ENCODE measurements at places on chromosomes 6 and 20.
A peak's percentile ranks its signal among the peaks of the same experiment; 100 is the strongest.

DNA sequence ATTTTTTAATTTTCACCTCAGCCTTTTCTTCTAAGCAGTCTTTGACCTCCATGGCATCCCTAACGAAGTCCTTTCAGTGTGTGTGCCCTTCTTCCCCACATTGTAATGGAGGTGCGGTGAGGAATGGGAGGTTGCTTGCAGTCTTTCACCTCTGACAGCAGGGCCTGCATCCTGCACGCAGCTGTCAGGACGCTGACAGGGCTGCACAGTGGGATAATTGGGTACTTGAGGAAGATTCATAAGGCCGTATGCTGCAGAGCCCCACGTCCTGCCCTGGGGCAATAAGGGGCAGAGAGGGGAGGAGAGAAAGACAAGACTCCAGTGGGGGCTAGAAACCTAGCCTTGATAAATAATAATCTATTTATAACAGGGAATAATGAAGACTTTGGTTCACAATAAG lies 184.7 kb downstream of the SAMD5 start:
- no peak for DNase-seq

GRCh38 chr6:151738267-151738666 lies 69.2 kb upstream of the ESR1 start:
- DNase-seq: no peak

- DNase-seq: no peak
Measured at GRCh38 chr6:43907789-43908472, 137.9 kb downstream of the VEGFA start.

DNA sequence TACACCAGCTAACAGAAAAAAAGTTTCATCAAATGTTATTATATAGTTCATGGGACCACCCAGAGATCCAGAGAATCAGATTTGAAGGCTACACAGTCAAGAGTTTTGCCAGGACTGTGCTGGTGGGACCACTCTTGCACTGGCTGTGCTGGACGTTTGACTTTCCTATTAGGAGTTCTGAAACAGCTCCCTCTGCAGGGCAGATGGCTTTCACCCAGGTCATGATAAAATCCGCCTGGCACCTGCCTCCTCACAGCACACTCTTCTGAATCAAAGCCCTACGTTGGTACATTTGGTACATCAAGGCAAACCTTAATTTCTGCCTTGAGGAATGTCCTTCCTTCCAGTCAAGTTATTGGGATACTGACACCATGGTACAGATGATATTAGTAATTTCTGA lies 302.1 kb downstream of the ZNF217 start:
- no peak for DNase-seq

DNA sequence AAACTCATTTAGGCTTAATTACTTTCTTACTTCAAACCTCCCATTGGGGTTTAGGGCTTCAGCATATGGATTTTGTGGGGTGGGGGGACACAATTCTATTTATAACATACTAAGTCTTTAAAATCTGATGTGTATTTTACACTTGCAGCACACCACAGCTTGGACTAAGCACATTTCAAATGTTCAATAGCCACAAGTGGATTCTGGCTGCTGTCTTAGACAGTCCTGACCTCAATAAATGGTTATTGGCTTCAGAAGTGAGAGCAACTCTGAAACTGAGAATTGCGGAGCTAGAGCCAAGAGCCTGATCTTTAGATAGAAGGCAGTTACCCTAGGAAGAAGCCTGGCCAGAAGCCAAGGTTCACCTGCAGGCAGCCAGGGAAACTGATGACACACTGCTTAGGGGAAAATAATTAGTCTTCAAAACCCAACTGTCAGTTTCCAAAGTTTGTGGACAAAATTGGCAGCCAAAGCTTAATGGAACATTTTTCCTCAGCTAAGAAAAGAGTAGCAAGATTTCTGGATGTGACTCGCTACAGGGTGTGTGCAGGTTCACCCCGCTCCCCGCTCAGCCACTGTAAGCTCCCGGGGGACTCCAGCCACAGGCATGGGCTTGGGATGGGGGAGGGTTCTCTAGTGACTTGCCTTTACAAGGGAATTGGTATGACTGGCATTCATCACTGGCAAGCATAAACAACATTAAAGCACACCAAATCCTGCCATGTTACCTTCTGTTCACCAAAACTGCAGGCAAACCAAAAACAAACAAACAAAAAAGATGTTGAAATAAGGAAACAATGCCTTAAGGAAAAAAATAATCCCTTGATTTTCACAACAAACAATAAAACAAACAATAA lies 219.8 kb downstream of the TFAP2A start:
- DNase-seq: peak; percentile 76

- no peak for DNase-seq
Measured at GRCh38 chr6:27144740-27145079, 102.8 kb upstream of the PRSS16 start.

- peak; percentile 44 for DNase-seq
Measured at GRCh38 chr6:108323710-108324466, 29.0 kb downstream of the AFG1L start.

- peak; percentile 19 for DNase-seq
Measured at GRCh38 chr6:8047541-8048292, 16.5 kb downstream of the BLOC1S5 start.

- peak; percentile 92 for DNase-seq
Measured at GRCh38 chr6:12348530-12349511, 58.7 kb downstream of the EDN1 start.

DNA sequence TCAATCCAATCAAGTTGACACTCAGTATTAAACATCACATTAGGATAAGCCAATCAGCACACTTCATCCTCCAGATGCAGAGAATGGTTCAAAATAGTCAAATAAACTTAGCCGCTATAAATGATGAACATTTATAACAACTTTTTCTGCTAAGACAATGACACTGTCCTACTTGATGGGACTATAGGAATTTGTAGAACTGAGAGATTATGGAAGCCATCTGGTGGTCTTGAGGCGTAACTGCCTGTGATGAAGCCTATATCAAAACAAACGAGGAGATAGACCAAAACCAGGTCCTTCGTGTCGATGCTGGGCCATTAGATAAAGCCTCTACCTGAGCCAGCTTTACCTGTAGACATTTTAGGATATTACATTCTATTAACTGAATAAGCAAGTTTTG lies 631.1 kb downstream of the COL12A1 start:
- DNase-seq: peak; percentile 47

- peak; percentile 28 for DNase-seq
Measured at GRCh38 chr6:33732817-33733708, 13.6 kb downstream of the IP6K3 start.

- DNase-seq: no peak
Measured at GRCh38 chr20:42392442-42392841, 774.3 kb upstream of the CHD6 start.

DNA sequence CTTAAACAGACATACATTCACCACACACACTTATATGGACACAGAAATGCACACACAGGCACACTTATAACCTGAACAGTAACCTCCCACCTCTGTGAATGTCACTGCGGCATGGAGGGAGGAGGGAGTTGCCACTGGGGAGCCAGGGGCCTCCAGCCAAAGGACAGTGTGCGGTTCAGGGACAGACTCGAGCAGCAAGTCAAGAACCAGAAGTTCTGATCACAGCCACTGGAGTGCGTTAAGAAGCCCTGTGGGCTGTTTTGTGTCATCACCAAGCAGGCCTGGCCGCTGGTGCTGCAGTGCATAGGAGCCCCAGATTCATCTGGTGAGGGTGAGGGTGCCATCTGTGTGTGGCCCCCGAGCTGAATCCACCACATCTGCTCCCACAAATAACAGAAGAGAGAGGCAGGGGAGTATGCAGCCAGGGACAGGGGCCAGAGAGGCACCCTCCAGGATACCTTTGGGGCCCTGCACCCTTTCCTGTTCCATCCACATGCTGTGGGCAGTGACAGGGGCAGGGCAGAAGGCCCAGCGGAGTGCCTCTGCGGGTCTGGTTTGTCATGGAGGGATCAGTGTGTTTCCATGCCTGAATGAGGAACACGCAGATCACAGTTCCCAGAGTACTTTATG lies 20.3 kb downstream of the SYNDIG1 start:
- DNase-seq: no peak

DNA sequence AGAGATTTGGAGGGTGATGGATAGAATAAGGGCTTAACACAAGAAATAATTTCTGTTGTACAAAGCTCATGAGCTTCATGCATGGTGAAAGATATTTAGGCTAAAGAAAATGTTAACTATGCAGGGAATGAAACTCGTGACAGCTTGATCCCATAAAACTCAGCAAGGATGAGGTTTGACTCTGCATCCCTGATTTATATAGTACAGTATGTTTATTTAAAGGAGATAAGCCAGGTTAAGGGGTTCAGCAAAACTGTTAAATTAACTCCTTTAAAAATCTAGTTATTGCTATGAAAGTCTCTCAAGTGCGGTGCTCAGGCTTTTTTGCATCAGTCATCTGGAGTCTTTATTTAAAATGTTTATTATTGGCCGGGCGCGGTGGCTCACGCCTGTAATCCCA lies 326.4 kb downstream of the LAMA2 start:
- DNase-seq: peak; percentile 80

- DNase-seq: peak; percentile 52
Measured at GRCh38 chr6:13709689-13710551, 1.7 kb downstream of the RANBP9 start.

DNA sequence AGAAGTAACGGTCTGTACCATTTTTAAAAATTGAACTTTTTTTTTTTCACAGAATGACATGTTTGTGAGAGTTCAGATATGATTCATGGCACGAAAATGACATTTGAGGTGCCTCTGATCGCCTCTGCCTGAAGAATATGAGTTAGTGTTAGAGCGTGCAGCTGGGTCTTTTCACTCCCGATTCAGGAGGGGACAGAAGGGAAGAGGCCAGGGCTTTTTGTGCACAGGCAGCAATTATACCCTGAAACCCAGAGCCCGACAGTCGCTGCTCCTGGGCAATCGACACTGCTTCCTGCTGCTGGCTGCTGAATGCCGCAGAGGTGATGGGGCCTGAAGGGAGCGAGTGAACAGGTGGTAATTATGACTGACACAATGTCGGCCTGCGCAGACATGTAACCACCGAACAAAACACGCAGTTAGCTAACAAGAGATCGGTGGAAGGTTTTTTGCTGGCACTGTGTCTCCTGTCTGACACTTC lies 652.0 kb upstream of the NOX3 start:
- no peak for DNase-seq

- peak; percentile 66 for DNase-seq
Measured at GRCh38 chr6:158649289-158650143, at the start of gene SYTL3. Gene SYTL3, plus strand, starts transcription at chr6:158650054. Its CDS starts 13,215 bp downstream, at chr6:158663269.

DNA sequence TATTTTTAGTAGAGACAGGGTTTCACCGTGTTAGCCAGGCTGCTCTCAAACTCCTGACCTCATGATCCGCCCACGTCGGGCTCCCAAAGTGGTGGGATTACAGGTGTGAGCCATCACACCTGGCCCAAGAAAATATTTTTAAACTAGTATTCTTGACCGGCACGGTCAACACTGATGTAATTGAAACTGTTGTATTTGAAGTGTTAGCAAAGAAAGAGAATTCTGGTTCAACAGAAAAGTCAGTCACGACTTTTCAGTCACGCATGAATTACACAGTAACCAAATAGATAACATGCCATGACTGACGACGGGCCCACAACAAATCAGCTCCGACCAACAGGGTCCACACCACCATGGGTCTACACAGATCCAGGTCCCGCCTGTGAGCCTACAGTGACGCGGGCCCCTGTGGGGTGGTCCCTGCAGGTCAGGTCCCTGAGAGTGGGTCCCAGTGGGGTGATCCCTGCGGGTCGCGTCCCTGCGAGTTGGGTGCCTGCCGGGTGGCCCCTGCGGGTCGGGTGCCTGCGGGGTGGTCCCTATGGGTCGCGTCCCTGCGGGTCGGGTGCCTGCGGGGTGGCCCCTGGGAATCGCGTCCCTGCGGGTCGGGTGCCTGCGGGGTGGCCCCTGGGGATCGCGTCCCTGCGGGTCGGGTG lies 1.0 kb downstream of the GMEB2 start:
- DNase-seq: peak; percentile 39

DNA sequence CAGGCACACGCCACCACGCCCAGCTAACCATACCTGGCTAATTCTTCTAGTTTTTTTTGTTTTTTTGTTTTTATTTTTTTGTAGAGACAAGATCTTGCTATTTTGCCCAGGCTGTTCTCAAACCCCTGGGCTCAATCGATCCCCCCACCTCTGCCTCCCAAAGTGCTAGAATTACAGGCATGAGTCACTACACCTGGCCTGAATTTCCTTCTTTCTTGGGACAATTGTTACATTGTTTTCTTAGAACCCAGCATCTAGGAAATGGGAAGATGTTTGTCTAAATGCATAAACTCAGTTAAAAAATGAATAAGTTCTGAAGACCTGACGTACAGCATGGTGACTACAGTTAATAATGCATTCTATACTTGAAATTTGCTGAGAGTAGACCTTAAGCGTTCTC lies 10.8 kb upstream of the AGPAT4 start:
- DNase-seq: no peak

DNA sequence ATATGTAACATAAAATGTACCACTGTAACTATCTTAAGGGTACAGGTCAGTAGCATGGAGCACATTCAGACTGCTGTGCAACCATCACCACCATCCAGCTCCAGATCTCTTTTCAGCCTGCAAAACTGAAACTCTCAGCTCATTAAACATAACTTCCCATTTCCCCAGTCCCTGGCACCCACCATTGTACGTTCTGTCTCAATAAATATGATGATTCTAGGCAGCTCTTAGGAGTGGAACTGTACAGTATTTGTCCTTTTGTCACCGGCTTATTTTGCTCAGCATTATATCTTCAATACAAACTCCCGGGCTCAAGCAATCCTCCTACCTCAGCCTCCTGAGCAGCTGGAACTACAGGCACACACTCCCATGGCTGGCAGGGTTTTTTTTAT lies 1.5 kb downstream of the ZC3H12D start:
- no peak for DNase-seq
